ENCODE measurements at places on chromosomes 13 and 19. TPM values are rescaled to one million over a fixed set of nuclear protein-coding genes. Genes with fewer than 3 reads are reported as not detected.

Gene KLK2
- total RNA-seq: not detected

GRCh38 chr19:22608441-22608840 is 25.7 kb upstream of the ZNF492 start:
- no peak for DNase-seq

DNA sequence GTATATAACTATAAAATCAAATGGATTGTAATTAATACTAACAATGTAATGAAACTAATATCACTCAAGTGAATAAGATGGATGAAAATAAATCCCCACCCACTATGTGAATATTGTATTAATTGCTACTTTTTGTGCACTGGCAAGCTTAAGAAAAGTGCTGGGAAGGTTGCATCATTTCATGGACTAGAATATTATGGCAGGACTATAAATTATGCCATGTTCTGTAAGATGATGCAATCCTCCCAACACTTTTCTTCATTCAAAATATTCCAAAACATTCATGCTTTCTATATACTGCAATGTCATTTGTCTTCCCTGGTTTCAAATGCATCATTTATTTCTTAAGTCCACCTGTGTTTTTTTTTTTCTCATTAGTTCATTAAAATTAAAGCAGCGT is 457.6 kb upstream of the GPC6 start:
- no peak for DNase-seq

DNA sequence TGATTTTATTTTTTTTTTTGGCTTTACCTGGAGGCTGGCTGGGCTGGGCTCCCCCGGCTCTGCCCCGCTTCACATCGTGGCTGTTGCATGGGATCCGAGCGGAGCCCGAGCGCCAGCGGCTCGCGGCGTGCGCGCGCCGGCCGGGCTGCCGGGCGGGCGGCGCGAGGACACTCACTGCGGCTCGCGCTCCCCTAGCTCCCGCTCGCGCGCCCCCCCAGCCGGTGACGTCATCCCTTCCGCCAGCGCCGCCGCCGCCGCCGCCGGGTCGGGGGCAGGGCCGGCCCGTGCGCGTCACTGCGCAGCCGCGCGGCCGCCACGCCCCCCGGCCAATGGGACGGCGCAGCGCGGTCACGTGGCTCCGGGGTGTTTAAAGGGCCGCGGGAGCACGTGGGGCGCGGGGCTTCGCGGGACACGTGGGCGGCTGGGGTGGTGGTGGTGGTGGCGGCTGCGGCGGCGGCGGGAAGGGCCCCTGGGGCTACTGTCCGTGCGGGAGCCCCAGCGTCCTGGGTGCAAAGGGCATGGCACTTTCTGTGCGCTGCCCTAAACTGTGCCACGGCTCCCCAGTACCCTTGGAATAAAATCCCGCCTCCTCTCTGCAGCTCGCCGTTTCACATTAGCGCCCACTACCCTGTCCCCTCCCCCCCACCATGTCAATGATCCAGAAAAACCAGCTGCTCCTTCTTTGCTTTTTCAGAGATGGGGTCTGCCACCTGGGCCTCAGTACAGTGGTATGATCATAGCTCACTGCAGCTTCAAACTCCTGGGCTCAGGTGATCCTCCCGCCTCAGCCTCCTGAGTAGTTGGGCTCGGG is at the start of gene PTPRS:
TSS of gene PTPRS (minus strand) at position 176 of the 811 bp plus-strand sequence. CDS start 54,672 bp downstream, outside the sequence.
- DNase-seq: peak; percentile 9

GRCh38 chr13:29500386-29500785 is 95.1 kb downstream of the SLC7A1 start:
- no peak for DNase-seq

GRCh38 chr19:4069331-4069959 is 2.7 kb upstream of the ZBTB7A start:
- no peak for DNase-seq

Gene ZSCAN5A
- 6.2 TPM for total RNA-seq

DNA sequence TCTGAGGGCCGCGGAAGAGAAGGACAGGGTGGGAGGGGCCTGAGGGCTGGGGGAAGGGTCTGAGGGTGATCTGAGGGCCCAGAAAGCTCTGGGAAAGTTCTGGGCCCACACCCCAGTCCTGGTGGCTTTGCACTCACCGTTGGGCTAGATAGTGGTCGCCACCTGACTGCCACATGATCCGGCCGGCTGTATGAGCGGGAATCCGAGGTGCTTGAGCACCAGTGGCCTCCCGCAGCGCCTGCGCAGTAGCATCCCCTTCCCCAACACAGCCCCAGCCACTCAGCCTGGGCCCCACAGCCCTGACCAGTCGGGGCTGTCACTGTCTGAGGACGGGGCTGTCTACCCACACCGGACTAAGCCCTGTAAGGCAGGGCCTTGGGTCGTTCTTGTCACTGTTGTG is 15.0 kb downstream of the PRODH2 start:
- DNase-seq: no peak

DNA sequence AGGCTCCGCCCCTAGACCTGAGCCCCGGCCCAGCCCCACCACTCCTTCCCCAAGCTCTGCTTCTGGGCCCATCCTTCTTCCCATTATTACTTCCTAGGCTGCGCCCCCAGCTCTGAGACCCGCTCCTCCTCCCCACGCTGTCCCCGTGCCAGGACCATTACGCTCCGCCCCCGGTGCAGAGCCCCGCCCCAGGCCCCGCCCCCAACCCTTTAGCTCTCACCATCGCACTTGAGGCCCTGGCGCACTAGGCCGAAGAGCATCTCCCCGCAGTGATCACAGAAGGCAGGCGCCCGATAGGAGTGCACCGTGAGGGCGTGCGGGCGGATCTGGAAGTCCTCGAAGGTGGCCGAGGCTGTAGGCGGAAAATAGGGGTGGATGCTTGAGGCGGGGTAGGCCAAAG is 6.2 kb downstream of the PRKD2 start:
- no peak for DNase-seq

GRCh38 chr13:32385410-32385809 is 42.5 kb downstream of the N4BP2L1 start:
- DNase-seq: no peak

- no peak for DNase-seq
Measured at GRCh38 chr13:111897846-111898215, 169.1 kb upstream of the SOX1 start.

GRCh38 chr13:27599845-27600553 is 20.3 kb downstream of the LNX2 start:
- peak; percentile 56 for DNase-seq

Gene ZNF528
- total RNA-seq: 22.4 TPM

Gene FAAP24
- total RNA-seq: 1.7 TPM

Gene NTF4
- not detected for total RNA-seq

Gene SLC17A7
- total RNA-seq: 0.07 TPM

DNA sequence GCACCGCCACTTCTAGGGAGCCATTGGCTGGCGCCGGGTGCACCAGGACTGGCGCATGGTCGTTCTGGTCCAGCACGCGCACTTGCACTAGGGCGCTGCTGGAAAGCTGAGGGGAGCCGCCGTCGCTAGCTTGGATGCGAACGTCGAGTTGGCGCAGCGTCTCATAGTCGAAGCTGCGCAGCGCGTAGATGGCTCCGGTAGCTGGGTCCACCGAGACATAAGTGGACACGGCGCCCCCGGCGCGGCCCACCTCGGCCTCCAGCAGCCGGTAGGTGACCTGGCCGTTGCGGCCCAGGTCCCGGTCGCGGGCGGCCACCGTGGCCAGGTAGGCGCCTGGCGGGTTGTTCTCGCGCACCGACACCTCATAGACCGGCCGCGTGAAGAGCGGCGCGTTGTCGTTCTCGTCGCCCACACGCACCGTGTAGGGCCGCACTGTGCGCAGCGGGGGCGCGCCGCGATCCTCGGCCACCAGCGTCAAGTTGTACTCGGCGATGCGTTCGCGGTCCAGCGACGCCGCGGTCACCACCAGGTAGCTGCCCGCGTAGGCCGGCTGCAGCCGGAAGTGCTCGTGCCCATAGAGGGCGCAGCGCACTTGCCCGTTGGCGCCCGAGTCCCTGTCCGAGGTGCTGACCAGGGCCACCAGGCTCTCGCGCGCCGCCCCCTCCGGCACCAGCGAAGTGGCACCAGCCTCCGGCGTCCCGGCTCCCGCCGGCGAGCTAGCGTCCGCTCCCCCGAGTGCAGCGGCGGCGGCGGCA is 1.7 kb downstream of the PCDH8 start:
- DNase-seq: no peak

Gene BRME1
- total RNA-seq: 2.5 TPM

Gene CACNA1A
- 0.29 TPM for total RNA-seq

- no peak for DNase-seq
Measured at GRCh38 chr13:39816936-39817335, 161.5 kb downstream of the COG6 start.

- no peak for DNase-seq
Measured at GRCh38 chr19:45952686-45953505, 20.8 kb downstream of the NOVA2 start.

Gene PLEKHG2
- total RNA-seq: 46.9 TPM

Gene GIPR
- total RNA-seq: 0.46 TPM

- no peak for DNase-seq
Measured at GRCh38 chr19:21569494-21569865, 64.1 kb downstream of the ZNF429 start.

DNA sequence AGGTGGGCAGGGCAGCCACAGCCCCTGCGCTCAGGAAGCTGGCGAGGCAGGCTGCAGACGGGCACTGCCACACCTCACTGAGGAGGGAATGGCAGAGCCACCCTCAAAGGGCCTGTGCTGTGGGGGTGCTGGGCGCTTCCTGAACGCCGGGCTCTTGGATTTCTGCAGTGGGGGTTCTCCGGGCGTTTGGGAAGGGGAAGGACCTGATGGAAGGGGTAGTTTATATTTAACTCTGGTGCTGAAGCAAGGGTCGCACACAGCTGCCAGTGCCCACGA is 10.5 kb downstream of the GNA11 start:
- no peak for DNase-seq

- no peak for DNase-seq
Measured at GRCh38 chr13:99648066-99648665, 146.9 kb downstream of the TM9SF2 start.

DNA sequence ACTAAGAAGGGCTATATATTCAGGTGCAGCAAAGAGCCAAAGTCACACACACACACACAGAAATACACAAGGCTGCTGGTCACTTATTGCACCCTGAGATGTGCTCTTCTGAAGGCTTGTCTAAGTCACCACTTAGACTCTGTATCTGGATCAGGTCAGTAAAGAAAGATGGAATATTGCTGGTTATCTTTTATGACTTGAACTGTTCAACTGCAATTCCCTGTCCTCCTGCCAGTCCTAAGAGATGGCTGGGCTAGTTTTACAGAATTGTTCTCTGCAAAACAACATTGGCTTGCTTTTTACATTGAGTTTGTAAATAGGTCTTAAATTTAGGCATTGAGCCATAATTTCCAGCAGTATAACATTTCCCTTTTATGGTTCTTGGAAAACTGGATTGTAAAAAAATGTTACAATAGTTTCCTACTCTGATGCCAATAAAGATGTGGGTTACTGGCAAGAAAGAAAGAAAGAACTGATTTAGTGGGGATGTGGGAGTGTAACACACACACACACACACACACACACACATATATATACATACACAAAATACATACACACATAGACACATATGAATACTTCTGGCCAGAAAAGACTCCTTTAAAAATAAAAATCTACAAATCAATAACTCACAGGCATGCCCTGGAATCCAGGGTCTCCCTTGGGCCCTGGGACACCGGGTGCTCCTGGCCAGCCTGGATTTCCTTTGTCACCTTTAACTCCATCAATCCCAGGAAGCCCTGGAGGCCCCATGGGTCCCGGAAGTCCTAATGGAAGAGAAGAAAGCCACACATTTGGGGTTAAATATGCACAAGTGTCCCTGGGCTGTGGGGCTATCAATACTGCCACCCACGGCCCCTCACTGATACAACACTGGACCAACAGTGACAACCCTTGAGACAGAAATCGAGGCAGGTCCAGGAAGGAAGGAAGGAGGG is 137.7 kb downstream of the COL4A1 start:
- DNase-seq: no peak

- DNase-seq: no peak
Measured at GRCh38 chr19:41696402-41697197, 8.5 kb upstream of the CEACAM7 start.

Gene CNOT3
- 17.2 TPM for total RNA-seq

- DNase-seq: no peak
Measured at GRCh38 chr13:76029088-76029487, 393.0 kb downstream of the LMO7 start.

DNA sequence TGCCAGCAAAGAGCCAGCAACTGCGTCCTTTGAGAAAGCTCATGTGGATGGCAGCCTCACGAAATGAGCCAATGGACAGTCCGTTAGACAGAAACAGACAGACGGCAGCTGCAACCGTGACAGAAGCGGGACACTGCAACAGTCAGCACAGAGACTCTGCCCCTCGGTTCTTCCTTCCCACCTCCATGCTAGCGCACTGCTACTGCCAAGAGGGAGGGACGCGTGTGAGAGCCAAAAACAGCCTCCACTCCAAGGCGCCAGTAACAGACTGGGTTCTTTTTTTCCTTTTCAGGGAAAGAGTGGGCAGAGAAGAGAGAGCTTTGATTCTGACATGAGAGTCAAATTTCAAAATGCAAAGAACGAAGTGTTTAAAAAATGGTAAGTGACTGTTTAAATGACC is 77.5 kb downstream of the SERP2 start:
- DNase-seq: no peak

Gene FGF21
- total RNA-seq: 0.13 TPM

- DNase-seq: no peak
Measured at GRCh38 chr13:41994696-41995095, 33.8 kb upstream of the VWA8 start.

DNA sequence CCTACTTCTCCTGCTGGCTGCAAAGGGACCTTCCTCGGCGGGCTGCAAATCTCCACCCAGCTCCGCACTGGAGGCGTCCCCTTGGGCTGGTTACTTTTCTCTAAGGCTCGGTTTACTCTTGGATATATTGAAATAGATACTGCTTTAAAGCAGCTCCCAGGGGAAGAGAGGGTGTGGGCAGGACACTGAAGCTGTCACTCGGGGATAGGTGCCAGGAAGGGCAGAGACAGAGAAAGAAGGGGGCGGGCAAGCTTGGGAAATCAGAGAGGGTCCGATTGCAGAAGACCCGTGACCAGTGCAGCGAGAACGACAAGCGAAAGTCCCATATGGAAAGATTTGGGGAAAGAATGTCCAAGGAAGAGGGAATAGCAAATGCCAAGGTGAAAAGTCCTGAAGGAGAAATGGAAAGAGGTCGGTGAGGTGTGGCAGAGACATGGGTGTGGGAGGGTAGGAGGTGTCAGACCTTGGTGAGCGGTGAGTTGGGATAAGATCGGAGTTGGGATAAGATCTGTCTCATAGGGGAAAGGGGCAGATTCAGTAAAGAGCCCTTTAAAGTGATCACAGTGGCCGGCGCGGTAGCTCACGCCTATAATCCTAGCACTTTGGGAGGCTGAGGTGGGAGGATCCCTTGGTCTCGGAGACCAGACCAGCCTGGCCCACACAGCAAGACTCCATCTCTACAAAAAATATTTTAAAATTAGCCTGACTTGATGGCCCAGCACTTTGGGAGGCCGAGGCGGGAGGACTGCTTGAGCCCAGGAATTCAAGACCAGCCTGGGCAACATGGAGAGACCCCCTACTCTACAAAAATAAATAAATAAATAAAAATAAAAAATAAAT is 618 bp downstream of the THSD8 start:
- DNase-seq: no peak

- no peak for DNase-seq
Measured at GRCh38 chr13:62250501-62251201, 835.0 kb upstream of the PCDH20 start.
